ENCODE measurements at places on chromosomes 4 and X.

DNA sequence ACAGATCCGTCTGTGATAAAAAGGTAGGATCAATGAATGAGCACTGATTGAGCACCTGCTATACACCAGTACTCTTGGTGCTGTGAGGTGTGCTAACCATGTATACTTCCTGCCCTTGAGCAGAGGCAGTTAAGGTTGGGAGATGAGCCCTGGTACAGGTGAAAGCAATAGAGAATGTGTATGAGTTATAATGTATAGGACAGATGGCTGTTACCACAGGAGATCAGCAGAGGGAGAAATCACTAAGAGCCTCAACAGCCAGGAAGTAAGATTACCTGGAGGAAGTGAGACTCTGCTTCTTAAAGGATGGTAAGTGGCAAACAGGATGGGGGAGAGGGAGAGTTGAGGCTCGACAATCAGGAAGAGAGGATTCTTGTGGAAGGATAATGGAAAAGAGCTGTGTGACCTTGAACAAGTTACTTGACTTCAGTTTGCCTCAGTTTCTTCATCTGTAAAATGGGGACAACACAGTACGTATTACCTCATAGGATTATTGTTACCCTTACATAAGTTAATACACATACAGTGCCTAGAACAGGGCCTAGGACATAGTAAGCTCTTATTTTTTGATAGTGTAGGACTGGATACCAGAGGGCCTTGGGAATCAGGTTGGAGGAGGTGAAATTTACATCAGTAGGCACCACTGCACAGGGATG, 9.1 kb downstream of the CXCR3 start:
- DNase-seq = no peak

GRCh38 chr4:175790083-175790482, 22.0 kb downstream of the GPM6A start:
- DNase-seq = no peak

GRCh38 chrX:69173906-69174305, 8.7 kb upstream of the PJA1 start:
- DNase-seq = no peak

- DNase-seq = no peak
Measured at GRCh38 chrX:114584375-114584943, 573 bp downstream of the HTR2C start.

All from Right ventricle myocardium inferior (tissue), 1 donor.